Activated CD4-positive, alpha-beta T cell treated with anti-CD3 and anti-CD28 coated beads, Interleukin-2, amount 50 U/mL, for 24 hours (primary cell): ENCODE measurements at places on chromosomes 2 and 18.

GRCh38 chr2:206257350-206257749 is 17.1 kb upstream of the ZDBF2 start:
- DNase-seq = no peak

DNA sequence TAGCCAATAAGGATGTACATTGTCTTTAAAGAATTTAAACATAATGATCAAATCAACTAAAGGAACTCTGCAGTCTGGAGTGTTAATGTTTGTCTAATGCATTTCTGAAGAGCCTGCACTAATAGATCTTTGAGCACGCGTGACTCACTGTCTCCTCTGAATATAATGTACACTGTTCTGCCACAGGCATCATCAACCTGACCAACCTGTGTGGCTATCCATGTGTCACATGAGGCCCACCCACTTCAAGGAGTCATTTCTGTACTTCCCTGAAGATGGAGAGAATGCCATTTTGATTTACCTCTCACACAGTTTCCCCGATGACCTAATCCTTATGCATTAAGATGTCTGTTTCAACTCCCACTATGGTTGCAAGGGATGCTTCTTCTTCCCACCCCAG is 434.0 kb upstream of the SPHKAP start:
- DNase-seq = no peak

DNA sequence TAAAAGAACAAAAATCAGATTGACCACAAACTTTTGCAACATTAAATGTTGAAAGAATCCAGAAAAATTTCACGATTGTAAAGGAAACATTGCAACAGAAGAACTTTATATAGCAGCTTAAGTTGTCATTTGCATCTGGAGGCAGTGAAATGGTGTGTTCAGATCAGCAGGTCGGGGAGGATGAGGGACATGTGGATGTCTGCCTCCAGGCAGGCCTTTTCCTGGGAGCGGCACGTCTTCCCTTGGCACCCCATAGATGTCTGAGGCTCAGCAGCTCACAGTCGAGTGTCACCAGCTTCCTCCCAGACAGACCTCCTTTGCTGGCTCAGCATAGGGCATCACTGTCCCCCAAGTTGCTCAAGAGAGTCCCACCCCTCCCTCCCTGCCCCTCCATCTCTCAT is 44.3 kb upstream of the ASB1 start:
- DNase-seq = no peak

DNA sequence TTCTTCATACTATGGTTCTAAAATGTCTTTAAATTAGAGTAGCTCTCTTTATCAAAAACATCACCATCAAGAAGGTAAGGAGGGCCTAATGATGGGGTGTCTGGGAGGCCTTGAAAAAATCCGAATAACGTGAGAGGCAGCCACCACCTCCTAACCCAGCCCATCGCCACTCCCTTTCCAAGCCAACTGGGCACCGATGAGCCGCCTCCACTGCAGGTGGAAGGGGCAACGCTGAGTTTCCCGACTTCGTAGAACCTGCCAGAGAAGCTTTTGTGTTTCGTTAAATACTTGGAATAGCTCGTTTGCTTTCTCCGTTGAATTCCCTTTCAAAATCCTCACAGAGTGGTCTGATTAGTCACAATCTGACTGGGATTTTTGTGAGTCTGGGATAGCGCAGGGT is 22.0 kb upstream of the RPL31 start:
- no peak for DNase-seq

DNA sequence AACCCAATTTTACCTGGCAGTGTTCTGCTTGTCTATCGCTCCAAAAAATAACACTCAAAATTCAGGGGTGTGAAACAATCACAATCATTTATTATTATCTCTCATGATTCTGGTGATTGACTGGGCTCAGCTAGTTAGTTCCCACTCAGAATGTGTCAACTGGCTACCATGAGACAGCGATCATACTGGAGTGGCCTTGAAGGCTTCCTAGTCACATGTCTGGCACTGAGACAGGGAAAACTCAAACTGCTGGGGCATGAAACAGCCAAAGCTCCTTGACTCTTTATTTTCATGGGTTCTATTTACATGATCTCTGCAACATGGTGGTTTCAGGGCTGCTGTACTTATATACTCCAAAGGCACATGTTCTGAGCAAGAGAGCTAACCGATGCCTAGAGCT is 6.2 kb upstream of the ANXA4 start:
- DNase-seq = no peak

- no peak for DNase-seq
These were observed 234.4 kb downstream of the NDUFA10 start for GRCh38 chr2:239790721-239791120.

DNA sequence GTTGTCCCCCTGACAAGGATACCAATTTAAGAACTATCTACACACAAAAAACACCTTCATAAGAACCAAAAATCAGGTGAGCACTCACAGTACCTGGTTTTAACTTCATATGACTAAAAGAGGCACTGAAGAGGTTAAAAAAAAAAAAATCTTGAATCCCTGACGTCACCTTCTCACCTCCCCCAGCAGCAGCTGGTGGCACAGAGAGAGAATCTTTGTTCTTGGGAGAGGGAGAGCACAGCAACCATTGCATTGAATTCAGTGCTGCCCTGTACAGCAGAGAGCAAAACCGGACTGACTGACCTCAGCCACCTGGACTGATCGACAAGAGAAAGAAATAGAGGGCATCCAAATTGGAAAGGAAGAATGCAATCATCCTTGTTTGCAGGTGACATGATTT is 566.0 kb downstream of the TMX3 start:
- DNase-seq = no peak

- DNase-seq = no peak
These were observed 87.2 kb downstream of the CAMKMT start for GRCh38 chr2:44448860-44449527.

DNA sequence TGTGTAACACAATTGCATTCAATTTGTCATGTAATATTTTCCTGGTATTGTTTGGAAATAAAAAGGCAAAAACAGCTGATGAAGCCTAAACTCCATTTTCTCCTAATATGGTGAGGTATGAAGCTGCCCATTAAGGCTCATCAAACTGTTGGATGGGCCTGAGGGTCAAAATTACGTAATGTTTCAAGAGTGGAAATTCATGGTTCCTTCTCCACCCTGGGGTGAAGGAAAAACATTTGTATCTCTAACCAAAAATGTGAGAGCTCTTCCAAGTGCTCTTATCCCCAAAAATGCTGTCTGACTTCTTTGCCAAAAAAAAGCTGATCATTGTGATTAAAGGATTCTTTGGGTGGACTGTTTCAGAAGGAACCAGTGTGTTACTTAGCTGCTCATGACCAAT is 91.8 kb downstream of the ARHGAP28 start:
- no peak for DNase-seq

GRCh38 chr2:104733226-104733943 is 120.5 kb upstream of the POU3F3 start:
- no peak for DNase-seq

- no peak for DNase-seq
These were observed 23.5 kb downstream of the EMX1 start for GRCh38 chr2:72940786-72941185.

DNA sequence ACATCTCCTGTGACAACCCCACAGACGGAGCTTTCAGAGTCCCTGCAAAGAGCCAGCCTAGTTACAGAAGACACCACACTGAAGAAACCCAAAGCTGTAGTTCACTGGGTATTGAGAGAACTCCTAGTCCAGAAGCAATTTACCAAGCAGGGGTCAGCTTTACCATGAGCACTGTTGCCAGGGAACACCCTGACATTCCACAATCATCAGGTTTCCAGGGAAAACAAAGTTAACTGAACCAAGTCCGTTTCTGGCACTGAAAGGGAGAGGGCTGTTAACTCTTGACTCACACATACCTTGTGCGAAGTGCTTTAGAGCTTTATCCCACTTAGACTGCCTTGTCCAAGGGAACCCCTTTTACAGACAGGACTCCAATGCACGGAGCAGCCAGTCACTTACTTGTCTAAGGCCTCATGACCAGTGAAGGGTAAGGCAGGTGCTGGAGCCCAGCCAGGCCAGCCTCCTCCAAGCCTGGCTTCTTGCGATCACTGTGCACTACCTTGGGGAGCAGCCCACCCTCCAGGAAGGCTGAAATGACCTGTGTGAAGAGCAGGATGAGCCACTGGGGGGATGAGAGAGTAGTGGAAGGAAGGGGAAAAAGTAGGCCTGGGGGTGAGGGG is 53.9 kb downstream of the REEP1 start:
- no peak for DNase-seq

- no peak for DNase-seq
These were observed 156.6 kb downstream of the CERS6 start for GRCh38 chr2:168612719-168613118.

DNA sequence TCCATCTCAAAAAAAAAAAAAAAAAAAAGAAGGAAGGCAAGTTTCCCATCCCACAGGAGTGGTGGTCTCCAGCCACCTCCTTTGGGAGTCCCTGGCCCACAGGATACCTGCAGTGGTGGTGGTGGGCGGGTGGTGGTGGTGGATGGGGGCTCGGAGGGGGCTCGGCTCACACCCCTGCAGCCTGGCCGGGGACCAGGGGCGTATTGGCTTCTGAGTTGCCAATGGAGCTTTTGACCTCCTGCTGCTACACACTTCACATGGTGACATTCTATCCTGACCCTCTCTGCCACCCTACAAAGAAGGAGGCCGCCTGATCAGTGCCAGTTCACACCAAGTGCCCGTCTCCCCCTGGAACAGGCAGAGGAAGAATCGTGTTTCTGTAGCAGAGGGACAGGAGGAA is 119.6 kb downstream of the NFATC1 start:
- DNase-seq = no peak

DNA sequence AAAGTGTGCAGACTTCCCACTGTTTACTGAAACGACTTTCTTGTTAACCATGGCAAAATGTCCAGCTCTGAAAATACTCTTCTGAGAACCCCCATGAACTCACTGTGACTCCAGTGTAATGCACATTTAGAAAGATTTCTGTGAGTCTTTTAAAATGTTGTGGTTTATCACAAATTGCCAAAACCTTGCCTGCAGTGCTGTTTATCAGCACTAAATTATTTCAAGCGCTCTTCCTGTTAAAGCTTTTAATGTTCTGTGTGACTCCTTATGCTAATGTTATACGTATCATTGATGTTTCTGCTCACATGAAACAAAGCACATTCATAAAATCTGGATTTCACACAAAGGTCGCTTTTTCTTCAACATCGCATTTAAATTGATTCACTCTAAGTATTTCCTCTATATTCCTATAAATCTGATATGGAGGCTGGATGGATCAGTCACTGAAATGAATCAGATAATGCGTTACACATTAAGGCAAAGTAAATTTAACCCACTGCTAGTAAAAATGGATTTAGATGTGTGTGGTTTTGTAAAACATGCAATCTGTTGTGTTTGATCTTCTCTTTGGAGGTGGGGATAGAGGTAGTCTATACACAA is 521.2 kb downstream of the NYAP2 start:
- no peak for DNase-seq

GRCh38 chr2:3142210-3142609 is 235.4 kb downstream of the EIPR1 start:
- DNase-seq = no peak
